BJ (cell line): ENCODE measurements at places on chromosomes 2 and 18. TPM values are rescaled to one million over a fixed set of nuclear protein-coding genes. Genes with fewer than 3 reads are reported as not detected.

- DNase-seq = no peak
These were observed 12.0 kb downstream of the LRRC30 start for GRCh38 chr18:7242926-7243325.

DNA sequence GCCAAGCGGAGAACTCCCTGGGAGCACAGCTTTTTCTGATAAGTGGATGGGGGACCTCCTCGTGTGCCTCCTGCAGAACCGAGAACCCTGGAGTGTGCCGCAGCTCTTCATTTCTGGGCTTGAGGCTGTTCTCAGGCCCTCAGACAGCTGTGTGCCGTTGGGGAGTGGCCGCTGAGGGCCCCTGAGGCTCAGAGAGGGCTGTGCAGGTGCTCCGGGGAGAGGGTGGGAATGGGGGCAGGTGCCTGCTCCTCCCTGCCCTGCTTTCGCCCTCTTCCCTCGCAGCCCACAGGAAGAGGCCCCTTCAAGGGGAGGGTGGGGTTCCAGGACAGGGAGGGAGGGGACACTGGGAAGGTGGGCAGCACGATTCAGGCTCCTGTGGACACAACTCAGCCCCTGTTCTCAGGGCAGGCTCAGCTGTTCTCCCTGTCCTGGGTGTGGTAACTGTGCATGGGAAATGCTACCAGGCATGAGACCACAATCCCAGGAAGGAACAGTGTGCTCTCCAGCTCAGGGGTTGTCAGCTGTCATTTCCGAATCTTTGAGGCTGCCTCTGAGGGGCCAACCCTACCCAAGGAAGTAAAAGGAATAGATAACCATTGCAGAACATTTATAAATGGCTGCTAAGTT is 11.3 kb downstream of the LCT start:
- DNase-seq = no peak

GRCh38 chr18:78984941-78985784 is 5.5 kb downstream of the SALL3 start:
- no peak for DNase-seq

The AFG3L2 gene
- 25.5 and 31.2 TPM in 2 replicates for polyA plus RNA-seq

The GNAL gene
- polyA plus RNA-seq = 0.21 and 0.43 TPM in 2 replicates
